ENCODE measurements at places on chromosomes 6 and 20. TPM values are rescaled to one million over a fixed set of nuclear protein-coding genes. Genes with fewer than 3 reads are reported as not detected.

- DNase-seq, result no peak
Observed at GRCh38 chr6:13462458-13463327, 24.7 kb downstream of the GFOD1 start.

DNA sequence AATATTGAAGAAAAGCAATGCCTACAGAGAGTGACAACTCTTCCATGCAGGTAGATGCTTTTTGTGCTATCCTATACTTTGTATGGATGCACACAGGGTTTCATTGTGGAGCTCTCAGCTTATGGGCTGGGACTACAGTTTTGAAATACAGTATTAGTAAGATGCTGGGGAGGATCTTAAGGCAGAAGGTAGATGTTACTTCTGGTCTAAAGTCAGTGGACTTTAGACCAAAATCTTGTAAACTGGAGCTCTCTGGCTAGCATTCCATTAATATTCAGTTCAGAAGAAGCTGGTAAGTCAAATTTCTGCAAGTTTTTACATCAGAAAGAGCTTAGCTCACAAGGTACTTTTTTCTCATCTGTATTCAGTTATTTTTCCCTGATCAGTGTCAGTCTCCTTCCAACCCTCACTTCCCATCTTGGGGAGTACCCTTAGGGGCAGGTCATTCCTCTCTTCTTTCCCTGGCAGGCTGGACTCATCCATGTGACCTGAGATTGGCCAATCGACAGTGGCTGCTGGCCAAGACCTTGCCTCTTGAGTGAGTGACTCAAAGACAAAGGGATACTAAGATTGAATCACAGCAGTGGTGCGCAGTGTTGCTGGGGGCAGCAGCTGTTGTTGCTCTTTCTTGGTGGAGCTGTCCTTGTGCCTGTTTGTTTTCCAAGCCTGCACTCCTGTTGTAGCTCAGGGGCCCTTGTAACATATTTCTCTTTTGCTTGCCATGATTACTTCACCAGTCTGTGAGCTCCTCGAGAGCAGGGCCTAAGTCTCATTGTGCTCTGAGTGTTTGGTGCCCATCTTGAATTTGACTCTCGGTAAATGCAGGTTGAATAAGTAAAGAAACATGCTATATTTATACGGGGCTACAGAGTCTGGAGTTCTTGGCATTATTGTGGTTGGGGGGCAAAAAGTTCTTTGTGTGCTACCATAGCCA is 2.8 kb upstream of the PHF20 start:
- no peak for DNase-seq

GRCh38 chr6:13282393-13283069 is 45.8 kb downstream of the TBC1D7 start:
- no peak for DNase-seq

DNA sequence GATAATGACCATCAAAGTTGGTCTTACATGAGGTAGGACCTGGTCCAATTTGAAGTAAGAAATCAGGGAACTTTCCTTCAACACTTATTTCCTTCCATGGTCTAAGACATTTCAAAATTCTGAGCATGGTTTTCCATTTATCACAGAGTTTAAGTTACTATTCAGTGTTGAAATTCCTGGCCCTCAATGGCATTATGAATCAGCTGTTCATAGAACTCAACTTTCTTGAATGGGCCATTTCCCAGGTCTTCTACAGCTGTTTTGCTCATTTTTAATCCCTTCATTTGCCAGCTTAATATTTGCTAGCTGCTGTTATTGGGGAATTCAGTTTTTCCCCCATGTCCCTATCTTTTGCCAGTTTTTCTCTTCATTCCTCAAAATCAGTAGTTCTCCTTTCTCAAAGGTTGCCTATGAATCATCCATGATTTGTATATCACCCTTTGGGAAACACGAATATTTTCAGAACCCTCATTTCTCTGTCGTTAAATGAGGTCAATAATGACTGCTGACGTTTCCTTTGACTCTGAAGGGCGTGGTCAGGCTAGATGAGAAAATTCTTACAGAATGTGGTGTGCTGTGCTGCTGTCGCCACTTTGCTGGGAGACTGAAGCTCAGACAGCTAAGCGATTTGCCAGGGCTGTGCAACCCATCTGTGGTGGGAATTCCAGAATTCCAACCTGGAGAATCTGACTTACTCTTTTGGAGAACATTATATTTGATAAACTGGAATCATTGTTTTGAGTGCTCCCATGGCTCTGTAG is 216.5 kb upstream of the FLRT3 start:
- DNase-seq, result no peak

Gene ARMC2
- 11.5 TPM for total RNA-seq
